GM12878 (cell line): ENCODE measurements at places on chromosomes 3 and 15. TPM values are rescaled to one million over a fixed set of nuclear protein-coding genes. Genes with fewer than 3 reads are reported as not detected.

- H3K27ac ChIP-seq: no peak overlapping the region
- DNase-seq: no peak
- no peaks in the 10 kb centered on the region; the same call in 1 of the 2 replicates for H3K27me3 ChIP-seq
- no peaks in the 10 kb centered on the region for H3K36me3 ChIP-seq
These were observed 103.4 kb upstream of the SELENOK start for GRCh38 chr3:53994986-53995603.

- DNase-seq: no peak
- no peak overlapping the region for H3K4me3 ChIP-seq
- H3K4me1 ChIP-seq: no peaks in the 10 kb centered on the region
These were observed 47.0 kb upstream of the GK5 start for GRCh38 chr3:142272200-142272891.

DNA sequence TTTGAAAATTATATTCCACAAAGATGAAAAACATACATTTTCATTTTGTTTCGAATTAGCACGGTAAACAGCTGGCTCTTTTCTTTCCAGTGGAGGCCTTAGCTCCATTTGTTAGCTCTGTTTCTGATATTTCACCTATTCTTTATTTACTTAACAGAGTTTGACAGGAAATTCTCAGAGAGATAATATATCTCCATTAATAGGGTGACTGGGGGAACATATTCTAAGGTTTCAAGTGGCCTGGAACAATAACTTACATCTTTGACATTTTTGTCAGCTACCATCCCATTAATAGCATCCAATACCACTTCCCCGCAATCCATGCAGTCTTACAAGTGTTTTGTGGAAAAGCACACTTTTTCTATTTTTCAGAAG lies 577.6 kb upstream of the MDFIC2 start:
- H3K4me3 ChIP-seq: no peak overlapping the region
- no peak overlapping the region for H3K27ac ChIP-seq
- H3K4me1 ChIP-seq: no peaks in the 10 kb centered on the region
- H3K36me3 ChIP-seq: no peaks in the 10 kb centered on the region
- no peak for DNase-seq

DNA sequence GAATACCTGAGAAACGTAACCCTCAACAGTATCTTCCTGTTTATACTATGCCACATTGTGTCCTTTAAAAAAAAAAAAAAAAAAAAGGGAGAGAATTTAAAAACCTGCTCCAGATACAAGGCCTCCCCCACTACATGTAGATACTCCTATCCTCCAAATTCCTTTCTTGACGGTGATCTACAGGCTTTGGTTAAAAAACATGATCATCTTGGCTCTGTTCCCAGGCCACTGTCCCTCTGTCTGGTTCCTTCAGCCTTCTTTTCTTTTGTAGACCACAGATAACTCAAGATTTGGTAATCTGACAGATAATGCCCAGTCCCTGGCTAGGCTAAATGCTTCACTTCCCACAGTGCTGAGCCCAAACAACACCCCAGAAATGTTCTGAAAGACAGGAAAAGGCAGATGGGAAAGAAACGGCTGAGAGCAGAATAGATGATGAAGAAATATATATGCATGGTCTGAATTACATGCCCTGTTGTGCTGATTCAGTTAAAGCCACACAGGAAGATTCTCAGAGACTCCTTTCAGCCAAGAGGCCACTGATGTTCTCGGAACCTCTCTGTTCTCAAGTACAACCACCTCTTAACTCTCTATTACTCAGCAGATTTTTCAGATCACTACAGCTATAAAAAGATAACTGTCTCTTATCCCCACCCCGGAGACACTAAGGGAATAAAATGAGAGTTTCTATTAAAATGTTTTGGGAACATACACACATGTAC lies 48.3 kb downstream of the NPTN start:
- no peaks in the 10 kb centered on the region for H3K27me3 ChIP-seq
- DNase-seq: no peak
- H3K4me3 ChIP-seq: no peak overlapping the region
- no peak overlapping the region for H3K27ac ChIP-seq
- H3K4me1 ChIP-seq: no peaks in the 10 kb centered on the region

The XCR1 gene
- 0.13 and 0.26 TPM in 2 replicates for total RNA-seq

The ARNT2 gene
- 0.21 TPM in 1 of 2 replicates, not detected in the other for total RNA-seq

DNA sequence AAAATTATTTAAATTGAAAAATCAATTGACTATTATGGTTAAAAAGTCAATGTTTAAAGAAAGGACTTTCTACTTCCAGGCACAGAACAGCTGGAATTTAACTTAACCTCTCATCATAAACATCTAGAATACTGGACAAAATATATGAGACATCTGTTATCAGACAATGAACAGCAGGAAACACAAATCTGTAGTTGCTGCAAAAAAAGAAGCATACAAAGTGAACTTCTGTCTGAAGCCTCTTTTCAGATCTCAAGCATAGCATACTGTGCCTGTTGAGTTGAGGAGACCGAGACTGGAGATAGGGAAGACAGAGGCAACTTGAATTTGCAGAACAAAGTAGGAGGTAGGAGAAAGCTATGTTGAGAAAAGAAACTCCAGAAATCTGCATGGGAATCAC lies 140.0 kb upstream of the CBLB start:
- no peak overlapping the region for H3K27ac ChIP-seq
- H3K36me3 ChIP-seq: no peaks in the 10 kb centered on the region
- H3K4me3 ChIP-seq: no peak overlapping the region

DNA sequence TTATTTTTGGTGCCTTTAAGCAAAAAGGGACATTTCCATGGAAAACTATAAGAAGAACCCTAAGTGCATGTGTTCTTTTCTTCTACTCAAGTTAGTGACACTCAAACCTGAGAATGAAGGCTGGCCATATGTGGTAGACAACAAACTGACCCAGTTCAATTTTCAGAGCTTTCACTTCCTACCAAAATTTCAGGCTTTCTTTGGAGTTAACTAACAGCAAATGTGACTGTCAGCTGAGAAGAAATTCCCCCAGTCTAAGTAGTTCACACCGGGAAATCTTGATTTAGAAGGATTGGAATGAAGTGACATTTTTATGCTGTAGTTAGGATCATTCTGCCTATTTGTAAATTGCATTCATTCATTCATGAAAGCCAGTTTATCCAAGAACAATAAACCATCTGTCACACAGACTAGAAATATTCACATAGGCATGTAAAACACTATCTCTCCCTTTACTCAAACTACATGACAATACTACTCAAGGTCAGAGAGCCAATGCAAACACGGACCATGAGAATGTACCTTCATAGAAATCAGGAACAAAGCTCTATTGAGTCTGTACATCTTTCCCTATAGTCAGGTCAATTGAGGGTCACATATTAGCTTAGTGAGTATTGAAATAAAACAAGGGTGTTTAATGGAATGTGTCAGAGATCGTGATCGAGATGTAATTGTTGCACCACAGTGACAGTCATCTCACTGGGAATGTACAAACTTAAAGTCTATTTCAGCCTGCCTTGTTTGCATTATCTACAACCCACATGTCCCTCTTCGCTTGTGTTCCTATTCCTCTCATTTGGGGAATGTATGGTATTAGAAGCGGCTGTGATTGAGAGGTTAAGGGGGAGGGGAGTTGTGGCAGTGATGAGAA lies 113.8 kb upstream of the TGFBR2 start:
- H3K27me3 ChIP-seq: no peaks in the 10 kb centered on the region
- no peak for DNase-seq
- H3K4me1 ChIP-seq: no peaks in the 10 kb centered on the region
- H3K27ac ChIP-seq: no peak overlapping the region
- no peak overlapping the region for H3K4me3 ChIP-seq
- H3K36me3 ChIP-seq: no peaks in the 10 kb centered on the region

- H3K36me3 ChIP-seq: no peaks in the 10 kb centered on the region
- DNase-seq: no peak
- H3K4me1 ChIP-seq: peaks cover 11% of the 10 kb centered on the region
- H3K4me3 ChIP-seq: no peak overlapping the region
These were observed 15.3 kb downstream of the HDAC11 start for GRCh38 chr3:13495351-13495813.

The ZNF774 gene
- 1.7 TPM in 2 replicates for total RNA-seq

DNA sequence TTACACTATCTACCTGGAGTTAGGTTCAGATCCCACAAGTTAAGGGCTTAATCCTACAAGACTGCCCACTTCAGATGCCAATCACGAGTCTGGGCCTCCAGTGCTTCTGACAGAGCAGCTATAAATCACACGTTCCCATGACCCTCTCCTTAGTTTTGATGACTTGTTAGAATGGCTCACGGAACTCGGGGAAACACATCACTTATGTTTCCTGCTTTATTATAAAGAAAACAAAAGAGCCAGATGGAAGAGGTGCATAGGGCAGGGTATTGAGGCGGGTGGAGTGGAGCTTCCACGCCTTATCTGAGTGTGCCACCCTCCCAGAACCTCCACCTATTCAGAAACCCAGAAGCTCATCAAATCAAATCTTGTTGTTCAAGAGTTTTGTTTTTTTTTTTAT lies 170.8 kb downstream of the MOBP start:
- no peak for DNase-seq
- no peak overlapping the region for H3K4me3 ChIP-seq
- H3K36me3 ChIP-seq: no peaks in the 10 kb centered on the region
- H3K27me3 ChIP-seq: no peaks in the 10 kb centered on the region

The ADIPOQ gene
- total RNA-seq: not detected in 2 replicates

The FLNB gene
- 51.8 and 58.1 TPM in 2 replicates for total RNA-seq

The PTPN23 gene
- total RNA-seq: 25.4 and 28.6 TPM in 2 replicates

The IL17RE gene
- 0.37 and 0.51 TPM in 2 replicates for total RNA-seq

GRCh38 chr15:39501366-39502081 lies 79.4 kb upstream of the THBS1 start:
- no peak overlapping the region for H3K27ac ChIP-seq
- DNase-seq: no peak
- H3K27me3 ChIP-seq: no peaks in the 10 kb centered on the region; the same call in 1 of the 2 replicates
